ENCODE measurements at places on chromosomes 12 and 14. TPM values are rescaled to one million over a fixed set of nuclear protein-coding genes. Genes with fewer than 3 reads are reported as not detected.
A peak's percentile ranks its signal among the peaks of the same experiment; 100 is the strongest.

ZCRB1 gene
- 50.4 TPM for total RNA-seq

GLT8D2 gene
- 0.80 TPM for total RNA-seq

NEUROD4 gene
- not detected for total RNA-seq

MSI1 gene
- total RNA-seq, result 127 TPM

DNA sequence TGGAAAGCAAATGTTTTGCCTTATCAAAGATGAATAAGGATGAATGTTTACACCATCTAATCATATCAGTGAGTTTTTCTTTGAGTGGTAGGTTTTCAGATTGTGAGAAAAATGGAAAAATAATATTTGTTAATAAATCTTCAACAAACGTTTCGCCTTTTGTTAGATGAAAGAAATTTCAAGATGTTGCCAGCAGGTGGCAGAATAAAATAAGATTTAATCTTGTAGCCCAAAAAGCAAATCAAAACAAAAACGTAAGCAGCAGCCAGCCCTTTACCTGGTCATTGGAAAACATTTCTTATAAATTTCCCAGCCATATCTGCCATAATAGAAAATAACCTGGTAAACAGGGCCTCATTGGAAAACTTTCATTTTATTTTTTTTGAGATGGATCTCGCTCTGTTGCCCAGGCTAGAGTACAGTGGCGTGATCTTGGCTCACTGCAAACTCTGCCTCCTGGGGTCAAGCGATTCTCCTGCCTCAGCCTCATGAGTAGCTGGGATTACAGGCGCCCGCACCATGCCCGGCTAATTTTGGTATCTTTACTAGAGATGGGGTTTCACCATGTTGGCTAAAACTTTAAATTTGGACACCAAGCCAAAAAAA, 15.4 kb upstream of the TMEM120B start:
- no peak overlapping the region for H3K4me3 ChIP-seq
- DNase-seq, result no peak
- no peaks in the 10 kb centered on the region for H3K4me1 ChIP-seq
- no peaks in the 10 kb centered on the region for H3K36me3 ChIP-seq

DNA sequence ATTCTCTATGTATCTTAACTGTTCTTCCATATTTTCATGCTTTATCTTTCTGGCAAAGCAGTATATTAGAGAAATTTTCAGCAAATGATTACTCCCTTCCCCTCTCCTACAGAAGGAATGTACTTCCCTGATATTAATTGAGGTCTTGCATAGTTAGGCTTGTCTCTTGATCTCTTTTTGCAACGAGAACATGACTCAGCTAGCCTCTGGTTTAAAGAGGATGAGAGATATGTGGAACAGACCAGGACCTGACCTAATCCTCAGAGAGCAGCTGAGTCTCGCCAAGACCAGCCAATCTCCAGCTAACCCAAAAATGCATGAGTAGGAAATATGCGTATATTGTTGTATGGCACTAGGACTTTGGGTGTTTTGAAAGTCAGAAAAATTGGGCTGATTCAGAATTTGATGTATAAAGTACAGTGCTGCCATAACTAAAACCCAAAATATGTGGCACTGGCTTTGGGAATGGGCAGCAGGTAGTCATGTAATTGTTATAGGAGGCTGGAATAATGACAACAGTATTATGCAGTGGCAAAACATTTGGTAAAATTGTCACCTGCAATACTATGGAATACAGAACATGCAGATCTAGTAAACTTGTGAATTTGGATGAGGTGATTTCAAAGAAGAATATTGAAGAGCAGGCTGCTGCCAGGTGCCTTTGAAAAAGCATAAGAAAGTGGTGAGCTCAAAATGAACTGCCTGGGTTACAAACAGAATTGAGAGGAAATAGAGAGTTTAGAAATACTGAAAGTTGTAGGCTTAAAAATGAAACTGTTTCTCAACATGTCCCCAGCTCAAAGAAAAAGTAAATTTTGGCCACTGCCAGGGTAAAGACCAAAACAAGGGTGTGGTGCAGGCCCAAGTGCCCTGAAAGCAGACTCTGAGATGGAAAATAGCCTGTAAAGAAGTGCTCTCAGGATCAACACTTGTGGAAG, 9.3 kb upstream of the USP15 start:
- H3K36me3 ChIP-seq, result no peaks in the 10 kb centered on the region
- peaks cover 5% of the 10 kb centered on the region for H3K4me1 ChIP-seq
- no peaks in the 10 kb centered on the region for H3K27me3 ChIP-seq
- no peak overlapping the region for H3K4me3 ChIP-seq

- H3K4me3 ChIP-seq, result no peak overlapping the region
- no peak overlapping the region for H3K27ac ChIP-seq
- H3K4me1 ChIP-seq, result no peaks in the 10 kb centered on the region
- no peak for DNase-seq
- H3K36me3 ChIP-seq, result no peaks in the 10 kb centered on the region
- H3K27me3 ChIP-seq, result peaks cover 2% of the 10 kb centered on the region
Measured at GRCh38 chr12:63042646-63043045, 107.7 kb upstream of the PPM1H start.

- peak overlapping the region; percentile 12 for H3K27ac ChIP-seq
- H3K4me3 ChIP-seq, result no peak overlapping the region
- DNase-seq, result no peak
- peaks cover 12% of the 10 kb centered on the region for H3K27me3 ChIP-seq
- no peaks in the 10 kb centered on the region for H3K36me3 ChIP-seq
- H3K4me1 ChIP-seq, result peaks cover 27% of the 10 kb centered on the region
Measured at GRCh38 chr12:130952171-130952954, 1.3 kb upstream of the ADGRD1 start.

DNA sequence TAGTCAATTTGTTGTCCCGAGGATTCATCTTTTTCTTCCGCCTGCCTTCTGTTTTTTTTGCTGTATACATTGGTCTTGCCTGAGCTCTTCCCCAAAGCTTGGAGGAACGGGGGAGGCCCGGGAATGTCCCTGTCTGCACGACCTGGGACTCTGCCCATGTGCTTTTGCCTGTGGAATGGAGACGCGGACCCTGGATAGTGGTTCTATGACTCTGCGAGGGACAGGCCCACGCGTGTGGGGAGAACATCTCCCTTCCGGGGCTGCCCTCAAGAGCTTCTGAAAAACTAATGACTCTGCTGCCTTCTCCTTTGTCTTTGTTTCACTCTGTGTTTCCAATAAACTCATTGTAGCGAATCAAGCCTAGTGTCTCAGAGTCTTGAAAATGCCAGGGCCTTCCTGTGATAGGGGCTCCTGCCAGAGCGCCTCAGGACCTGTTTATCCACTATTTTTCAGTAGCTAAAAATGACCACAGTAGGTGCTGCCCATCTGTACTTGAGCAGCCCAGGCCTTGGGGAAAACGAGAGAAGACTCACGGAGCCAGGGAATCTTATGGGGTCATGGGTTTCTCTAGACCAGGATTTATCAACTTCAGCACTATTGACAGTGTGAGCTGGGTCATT, 12.3 kb downstream of the KRT83 start:
- H3K27ac ChIP-seq, result no peak overlapping the region
- peaks cover 94% of the 10 kb centered on the region for H3K27me3 ChIP-seq
- peaks cover 5% of the 10 kb centered on the region for H3K4me1 ChIP-seq
- H3K4me3 ChIP-seq, result peak overlapping the region; percentile 73
- no peaks in the 10 kb centered on the region for H3K36me3 ChIP-seq
- DNase-seq, result no peak

DNA sequence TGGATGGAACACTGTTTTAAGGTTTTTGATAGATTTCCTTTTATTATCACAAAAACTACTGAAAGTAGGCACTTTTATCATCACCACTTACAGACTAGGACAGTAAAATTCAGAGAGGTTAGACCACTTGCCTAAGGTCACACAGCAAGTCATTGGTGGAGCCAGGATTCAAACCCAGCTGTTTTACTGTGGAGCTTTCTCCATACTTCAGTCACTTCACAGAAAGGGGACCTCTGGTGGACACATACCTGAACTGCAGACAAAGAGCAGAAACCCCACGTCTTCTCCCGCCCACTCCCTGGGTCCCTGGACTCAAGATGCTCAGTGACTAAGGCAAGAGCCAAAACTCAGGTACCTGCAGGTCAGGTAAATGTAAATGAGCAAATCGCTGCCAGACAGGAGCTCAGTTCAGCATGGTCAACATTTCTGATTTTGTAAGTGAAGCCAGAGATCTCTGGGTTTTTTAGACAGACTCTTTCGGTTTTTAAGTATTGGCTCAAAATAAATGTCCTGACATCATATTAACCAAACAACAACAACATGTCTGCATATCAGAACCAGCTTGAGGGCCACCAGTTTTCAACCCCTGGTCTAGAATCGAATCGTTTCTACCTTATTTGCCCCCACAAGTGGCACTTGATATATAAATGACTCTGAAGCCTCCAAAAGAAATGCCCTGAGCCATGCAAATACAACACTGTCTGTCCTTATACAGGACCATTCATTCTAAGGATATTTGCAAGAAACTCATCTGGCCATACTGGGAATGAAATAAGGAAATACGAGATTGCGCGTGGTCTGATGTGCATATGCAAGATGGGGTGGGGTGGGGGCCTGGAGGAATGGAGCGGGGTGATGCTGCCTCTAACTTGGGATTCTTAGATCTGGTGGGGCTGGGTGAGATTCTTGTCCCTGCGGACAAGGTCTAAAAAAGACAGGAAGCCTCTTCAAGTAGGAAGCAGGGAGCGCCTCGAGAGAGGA, 110.9 kb downstream of the KSR2 start:
- H3K36me3 ChIP-seq, result no peaks in the 10 kb centered on the region
- H3K4me3 ChIP-seq, result no peak overlapping the region
- peaks cover 2% of the 10 kb centered on the region for H3K4me1 ChIP-seq
- no peak overlapping the region for H3K27ac ChIP-seq

DNA sequence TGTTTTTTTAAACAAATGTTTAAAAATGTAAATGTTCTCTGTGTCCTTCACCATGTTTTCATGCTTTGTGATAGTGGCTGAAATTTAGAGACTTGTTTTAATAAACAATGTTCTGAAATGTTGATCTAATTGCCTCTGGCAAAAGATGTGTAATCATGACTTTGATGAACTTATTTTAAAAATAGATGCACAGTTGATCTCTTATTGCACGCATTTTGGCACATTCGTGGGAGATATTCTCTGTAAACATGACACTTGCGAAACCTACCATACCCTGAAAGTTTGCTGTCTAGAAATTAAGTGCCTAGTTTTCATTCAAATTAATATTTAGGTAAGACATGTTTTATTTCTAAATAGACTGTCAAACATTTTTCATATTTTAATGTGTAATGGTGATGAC, 119.7 kb upstream of the DNM1L start:
- no peak overlapping the region for H3K27ac ChIP-seq
- H3K27me3 ChIP-seq, result no peaks in the 10 kb centered on the region
- peaks cover 13% of the 10 kb centered on the region for H3K4me1 ChIP-seq
- no peak for DNase-seq
- no peak overlapping the region for H3K4me3 ChIP-seq
- peaks cover 26% of the 10 kb centered on the region for H3K36me3 ChIP-seq

DNA sequence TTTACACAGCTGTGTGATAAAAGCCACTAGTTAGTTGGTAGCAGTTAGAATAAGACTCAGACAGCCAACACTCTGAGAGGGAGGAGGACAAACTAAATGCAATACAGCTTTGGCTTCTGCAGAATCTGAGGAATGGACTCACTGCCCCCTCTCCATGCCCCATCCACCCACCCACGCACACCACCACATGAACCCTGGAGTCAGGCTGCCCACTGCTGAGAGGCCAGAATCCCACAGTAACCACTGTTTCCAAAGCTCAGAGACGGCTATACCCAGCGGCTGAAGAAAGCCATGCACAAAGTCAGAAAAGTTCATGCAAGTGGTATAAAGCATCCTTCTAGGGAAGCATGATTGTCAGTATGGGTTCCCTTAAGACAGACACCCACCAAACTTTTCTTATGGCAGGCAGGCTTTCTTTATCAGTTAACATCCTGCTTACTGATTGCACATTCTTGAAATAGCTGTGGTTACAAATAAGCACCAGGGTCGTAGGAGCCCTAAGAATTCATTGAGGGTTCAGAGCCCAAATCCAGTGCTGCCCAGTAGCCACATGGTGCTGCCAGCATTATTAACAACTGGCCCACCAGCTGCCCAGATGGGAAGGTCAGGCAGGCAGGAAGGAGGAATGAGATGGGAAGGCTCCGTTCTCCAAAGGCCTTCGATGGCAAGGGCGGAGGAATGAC, 61.5 kb downstream of the NT5DC3 start:
- H3K4me3 ChIP-seq, result no peak overlapping the region
- peaks cover 10% of the 10 kb centered on the region for H3K4me1 ChIP-seq
- DNase-seq, result no peak
- no peak overlapping the region for H3K27ac ChIP-seq
- peaks cover 19% of the 10 kb centered on the region for H3K36me3 ChIP-seq
- no peaks in the 10 kb centered on the region for H3K27me3 ChIP-seq

DNA sequence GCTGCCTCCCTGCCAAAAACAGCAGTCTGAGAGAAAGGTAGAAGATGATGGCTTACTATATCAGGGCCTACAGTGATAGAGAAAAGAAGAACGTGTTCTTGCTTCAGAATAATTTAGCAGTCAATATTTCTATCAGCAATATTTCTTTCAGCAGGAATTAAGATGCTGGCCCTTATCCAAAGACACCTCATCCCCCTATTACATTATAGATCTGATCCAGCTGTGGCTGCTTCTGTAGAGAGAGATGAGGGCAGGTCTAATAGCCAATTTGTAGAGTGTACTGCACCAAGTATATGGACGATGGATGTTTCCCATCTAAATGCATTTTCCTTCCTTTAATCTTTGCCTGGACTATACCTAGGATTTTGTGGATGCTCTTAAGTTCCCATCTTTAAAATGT, 451.7 kb downstream of the NPAS3 start:
- H3K27me3 ChIP-seq, result no peaks in the 10 kb centered on the region
- no peak overlapping the region for H3K4me3 ChIP-seq
- no peak overlapping the region for H3K27ac ChIP-seq
- no peak for DNase-seq
- H3K36me3 ChIP-seq, result no peaks in the 10 kb centered on the region
- H3K4me1 ChIP-seq, result peaks cover 11% of the 10 kb centered on the region

DNA sequence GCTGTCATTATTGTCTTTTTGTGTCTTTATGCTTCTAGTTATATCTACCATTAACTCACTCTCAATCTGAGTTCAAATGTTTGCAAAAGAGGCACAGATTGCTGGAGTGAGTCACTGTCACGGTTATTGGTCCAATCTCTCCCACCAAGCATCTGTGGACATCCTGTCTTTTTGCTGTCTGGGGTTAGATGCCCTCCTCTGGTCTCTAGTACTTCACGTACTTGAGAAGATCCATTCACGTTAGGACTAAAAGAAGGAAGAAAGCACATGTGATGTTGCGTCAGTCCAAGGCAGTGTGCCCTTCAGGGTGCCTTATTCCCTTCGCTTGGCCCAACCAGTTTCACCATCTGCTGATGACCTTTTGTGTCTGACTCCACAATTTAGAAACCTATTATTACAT, 72.3 kb upstream of the STXBP6 start:
- DNase-seq, result no peak
- H3K36me3 ChIP-seq, result no peaks in the 10 kb centered on the region
- peaks cover 2% of the 10 kb centered on the region for H3K4me1 ChIP-seq
- no peaks in the 10 kb centered on the region for H3K27me3 ChIP-seq
- H3K27ac ChIP-seq, result no peak overlapping the region
- H3K4me3 ChIP-seq, result no peak overlapping the region

- no peaks in the 10 kb centered on the region for H3K36me3 ChIP-seq
- DNase-seq, result no peak
- peak overlapping the region; percentile 98 for H3K27ac ChIP-seq
Measured at GRCh38 chr12:57126561-57126960, 1.7 kb upstream of the LRP1 start.

Measured in progenitor cell of endocrine pancreas (in vitro differentiated cells).